ENCODE measurements at places on chromosomes 6 and 20. TPM values are rescaled to one million over a fixed set of nuclear protein-coding genes. Genes with fewer than 3 reads are reported as not detected.
A peak's percentile ranks its signal among the peaks of the same experiment; 100 is the strongest.

GRCh38 chr6:42933205-42933604 lies 3.9 kb downstream of the CNPY3 start:
- DNase-seq = no peak

DNA sequence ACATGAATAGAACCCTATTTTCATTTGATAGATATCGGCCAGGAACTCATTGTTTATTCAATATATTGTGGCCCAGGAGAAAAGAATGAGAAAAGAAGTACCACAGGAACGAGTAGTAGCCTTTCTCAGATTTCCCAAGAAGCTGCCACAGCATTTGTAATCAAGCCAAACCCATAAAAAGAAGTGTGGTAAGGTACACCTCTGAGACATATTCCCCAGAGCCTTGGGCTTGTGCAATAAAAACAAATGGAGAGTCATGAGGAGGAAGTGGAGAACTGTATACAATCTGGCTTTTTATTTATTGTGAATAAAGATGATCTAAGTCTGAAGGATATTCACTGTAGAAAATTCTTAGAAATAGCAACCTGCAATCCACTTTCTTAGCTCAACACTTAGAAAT lies 36.7 kb downstream of the KIF6 start:
- DNase-seq = no peak

TMEM217 gene
- 1.2 TPM for total RNA-seq

DNA sequence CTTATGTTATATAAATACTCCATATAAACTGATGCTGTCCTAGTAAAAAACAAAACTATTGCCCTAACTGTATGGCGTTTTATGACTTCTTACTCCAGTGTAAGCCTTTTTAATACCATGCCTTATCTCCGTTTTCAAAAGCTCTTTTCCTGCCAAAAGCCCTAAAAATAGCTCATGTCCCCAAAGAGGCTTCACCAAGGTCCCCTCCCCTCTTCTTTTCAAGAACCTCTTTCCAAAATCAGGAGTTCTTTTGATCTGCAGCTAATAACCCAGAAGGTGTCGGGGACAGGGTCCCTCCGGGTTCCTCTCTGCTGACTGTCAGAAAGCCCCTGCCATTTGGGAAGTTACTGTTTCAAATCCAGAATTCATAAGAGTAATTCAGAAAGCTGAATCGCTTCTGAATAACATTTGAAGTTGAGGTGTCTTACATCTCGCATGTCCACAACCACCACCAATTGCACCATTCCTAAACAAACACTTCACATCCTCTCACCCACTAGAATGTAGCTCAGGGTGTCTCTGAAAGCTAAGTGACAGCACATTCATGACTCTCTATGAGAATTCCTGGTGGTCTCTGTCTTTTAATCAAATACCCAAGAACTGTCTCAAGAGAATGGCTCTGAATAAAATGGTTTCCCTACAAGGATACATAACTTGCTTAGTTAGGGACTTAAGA lies 13.3 kb downstream of the TASP1 start:
- no peak for DNase-seq

DNA sequence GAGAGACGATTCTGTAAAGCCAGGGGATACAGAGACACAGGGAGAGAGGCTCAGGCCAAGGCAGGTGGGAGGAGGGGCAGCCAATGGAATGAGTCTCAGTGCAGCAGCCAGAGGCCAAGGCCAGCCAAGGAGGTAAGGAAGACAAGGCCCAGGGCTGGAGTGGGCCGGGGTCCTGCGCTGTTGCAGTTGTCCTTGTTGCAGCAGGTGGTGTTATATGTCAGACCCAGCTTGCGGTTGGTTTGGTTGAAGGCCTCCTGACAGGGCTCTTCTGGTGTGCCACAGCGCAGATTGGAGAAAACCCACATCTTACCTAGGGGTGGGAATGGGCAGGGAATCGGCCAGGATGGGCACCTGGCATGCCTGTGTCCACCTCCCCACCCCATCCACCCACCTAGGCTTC lies 2.5 kb downstream of the LY6G6C start:
- no peak for DNase-seq

GRCh38 chr6:168179133-168179532 lies 100.1 kb upstream of the FRMD1 start:
- peak; percentile 32 for DNase-seq

DNA sequence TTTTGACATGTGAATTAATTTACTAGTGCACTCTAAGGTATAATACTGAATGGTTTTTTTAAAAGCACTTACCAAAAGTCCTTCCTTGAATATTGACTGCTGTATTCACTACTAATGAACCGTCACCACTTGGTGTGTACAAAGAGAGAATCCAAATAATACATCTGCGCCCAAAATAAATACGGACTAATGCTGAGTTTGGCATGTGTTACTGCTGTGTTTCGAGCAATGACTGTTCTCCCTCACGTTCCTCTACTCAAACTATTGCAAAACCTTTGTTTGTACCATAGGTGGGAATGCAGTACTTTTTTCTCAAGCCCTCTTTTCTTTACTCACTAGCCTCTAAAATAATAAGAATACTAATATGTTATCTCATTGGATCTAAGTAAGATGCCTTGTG lies 305.5 kb downstream of the QKI start:
- DNase-seq = no peak

DNA sequence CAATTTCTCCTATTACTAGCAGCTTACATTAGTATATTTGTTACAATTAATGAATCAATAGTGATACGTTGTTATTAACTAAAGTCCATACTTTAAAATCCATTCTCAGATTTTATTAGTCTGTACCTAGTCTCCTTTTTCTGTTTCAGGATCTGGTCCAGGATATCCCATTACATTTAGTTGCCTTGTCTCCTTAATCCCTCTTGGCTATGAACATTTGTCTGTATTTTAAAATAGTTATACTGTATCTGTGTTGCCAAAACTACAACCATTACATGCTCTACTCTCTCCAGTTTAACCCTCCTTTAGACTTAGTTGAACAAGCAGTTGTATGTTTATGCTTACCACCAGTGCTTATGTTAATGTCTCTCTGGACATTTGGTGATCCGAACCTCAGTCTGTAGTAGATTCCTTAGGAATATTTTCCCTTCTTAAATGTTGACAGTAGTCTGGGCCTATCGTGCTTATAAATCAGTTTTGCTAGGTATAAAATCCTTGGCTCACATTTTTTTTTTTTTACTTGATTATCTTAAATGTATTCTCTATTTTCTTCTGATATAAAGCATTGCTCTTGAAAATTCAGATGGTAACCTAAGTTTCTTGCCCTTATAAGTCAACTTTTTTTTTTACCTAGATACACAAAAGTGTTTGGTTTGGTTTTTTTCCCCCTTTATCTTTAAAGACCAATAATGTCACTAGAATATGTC lies 12.2 kb downstream of the ALDH5A1 start:
- no peak for DNase-seq

- no peak for DNase-seq
Observed at GRCh38 chr6:15430931-15431405, 185.1 kb downstream of the JARID2 start.

NT5DC1 gene
- 41.6 TPM for total RNA-seq

BPIFA1 gene
- not detected for total RNA-seq

DNA sequence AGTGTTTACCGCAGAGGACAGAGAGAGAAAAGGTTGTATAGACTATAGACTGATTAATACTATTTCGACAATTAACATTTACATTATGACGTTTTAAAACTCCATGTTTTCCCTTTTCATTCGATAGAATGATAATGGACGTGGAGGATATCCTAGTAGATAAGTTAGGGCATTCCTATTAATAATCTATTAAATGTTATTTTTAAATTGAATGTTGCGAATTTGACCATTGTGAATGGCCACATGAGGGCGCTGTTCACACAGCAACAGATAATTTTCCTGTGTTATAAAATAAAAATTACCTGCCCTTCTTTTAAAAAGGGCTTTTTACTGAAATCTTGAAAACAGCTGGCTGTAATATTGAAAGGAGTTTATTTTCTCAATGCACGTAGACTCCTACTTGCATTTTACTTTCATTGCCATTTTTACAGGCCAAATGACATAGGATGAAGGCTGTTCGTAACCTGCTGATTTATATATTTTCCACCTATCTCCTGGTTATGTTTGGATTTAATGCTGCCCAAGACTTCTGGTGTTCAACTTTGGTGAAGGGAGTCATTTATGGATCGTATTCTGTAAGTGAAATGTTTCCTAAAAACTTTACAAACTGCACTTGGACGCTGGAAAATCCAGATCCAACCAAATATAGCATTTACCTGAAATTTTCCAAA lies 3.3 kb downstream of the ADGRB3 start:
- no peak for DNase-seq

- DNase-seq = no peak
Observed at GRCh38 chr6:37477191-37477590, 22.5 kb downstream of the CCDC167 start.

- DNase-seq = no peak
Observed at GRCh38 chr6:132937466-132937906, 123.1 kb downstream of the RPS12 start.

DNA sequence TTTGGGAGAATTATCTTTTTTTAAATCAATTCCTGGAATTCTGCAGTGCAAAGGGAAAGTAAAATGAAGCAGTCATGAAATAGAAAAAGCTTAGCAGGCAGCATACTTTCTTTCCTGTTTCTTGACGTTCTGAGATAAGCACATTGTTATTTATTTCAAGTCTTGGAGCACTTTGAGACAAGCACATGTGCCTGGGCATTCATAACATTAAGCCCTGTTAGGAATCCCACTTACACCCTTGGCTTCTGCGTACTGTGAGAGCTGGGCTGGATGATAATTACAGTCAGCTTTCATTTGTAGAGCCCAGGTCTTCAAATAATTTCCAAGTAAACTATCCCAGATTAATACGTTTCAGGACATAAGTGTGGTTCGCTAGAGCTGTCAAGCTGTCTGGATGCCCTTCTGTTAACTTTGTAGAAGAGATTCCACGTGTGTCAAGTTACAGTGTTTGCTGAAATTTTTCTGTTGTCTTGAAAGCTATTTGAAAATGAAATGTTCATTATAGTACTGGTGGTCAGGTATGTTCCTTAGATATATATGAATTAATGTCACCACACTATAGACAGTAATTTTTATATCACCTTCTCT lies 8.9 kb downstream of the FARS2 start:
- no peak for DNase-seq

STK4 gene
- 53.3 TPM for total RNA-seq

DNA sequence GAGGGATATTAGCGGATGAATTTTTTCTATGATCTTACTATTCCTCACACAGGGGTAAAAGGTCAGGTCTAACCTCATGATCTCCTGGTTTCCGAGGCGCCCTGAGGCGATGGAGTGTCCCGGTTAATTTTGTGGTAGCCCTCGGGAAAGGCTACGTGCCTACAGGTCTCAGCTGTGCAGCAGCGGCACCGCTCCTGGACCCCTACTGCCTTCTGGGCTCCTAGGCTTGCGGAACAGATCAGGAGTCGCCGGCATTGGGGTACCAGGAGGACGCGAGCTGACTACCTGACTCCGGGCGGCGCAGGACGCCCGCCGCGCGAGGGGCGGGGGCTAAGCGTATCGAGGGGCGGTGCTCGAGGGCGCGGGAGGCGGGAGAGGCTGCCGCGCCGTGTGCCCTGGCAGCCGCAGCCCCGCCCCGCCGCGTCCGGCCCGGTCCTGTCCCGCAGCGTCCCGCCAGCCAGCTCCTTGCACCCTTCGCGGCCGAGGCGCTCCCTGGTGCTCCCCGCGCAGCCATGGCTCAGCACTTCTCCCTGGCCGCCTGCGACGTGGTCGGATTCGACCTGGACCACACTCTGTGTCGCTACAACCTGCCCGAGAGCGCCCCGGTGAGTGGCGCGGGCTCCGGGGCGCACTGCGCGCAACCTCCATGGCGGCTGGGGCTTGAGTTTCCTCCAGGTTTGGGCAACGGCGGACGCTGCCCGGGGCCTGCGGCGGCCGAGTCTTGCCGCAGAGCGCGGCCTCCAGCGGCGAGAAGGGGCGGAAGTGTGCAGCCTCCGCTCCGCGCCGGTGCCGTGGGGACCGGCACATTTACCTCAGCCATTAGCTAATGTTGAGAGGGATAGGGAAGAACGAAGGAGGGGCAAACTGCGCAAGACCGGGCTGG lies at the start of gene NT5DC1:
NT5DC1 (plus strand) TSS at position 435 of the 883 bp plus-strand sequence; CDS start at position 513, 78 bp downstream.
- peak; percentile 88 for DNase-seq

DNA sequence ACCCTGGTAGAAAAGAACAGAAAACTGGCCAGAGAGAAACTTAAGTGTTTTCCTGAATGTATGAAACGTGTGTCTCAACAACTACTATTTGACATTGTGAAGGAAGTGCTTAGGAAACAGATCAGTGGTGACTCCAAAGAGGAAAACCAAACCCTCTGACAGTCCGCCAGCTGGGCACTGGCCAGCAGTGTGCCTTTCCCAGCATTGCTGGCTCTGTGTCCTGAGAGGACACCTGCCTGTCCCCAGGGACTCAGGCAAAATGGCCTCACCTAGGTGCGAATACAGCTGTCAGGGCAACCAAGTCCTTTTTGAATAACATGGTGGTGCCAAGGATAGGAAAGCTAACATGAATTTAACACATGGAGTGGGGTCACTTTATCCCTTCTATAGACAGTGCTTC lies 72.5 kb downstream of the NDUFAF5 start:
- no peak for DNase-seq

LAMA2 gene
- 43.4 TPM for total RNA-seq

DNA sequence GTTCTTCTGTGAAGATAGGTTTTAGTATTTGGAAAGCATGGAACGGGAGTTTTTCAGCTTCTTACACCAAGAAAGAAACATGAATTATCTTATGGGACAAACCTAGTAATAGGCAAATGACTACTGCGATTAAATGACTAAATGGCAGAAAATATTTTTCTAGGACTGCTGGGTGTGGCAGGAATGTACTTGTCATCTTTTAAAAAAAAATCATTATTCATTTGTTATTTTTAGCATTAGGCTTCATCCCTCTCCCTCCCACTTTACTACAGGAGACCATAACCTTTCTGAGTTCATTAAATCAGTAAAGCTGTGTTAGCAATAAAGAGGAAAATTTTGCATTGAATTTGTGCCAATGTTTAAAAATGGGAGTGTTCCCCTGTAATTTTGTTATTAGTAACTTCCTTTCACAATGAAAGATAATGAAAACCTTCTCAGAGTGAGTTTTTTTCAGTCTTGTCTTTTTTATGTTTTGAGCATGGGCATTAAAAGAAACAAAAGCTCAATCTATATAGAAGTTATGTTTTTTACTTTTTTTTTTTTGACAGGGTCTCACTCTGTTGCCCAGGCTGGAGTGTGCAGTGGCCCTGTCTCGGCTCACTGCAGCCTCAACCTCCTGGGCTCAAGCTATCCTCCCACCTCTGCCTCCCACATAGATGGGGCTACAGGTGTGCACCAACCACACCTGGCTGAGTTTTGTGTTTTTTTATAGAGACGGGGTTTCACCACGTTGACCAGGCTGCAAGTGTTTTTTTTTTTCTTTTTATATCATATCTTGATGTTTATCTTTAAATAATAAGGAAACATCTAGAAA lies 105.6 kb upstream of the CLDN20 start:
- DNase-seq = no peak

GRCh38 chr6:30060606-30061091 lies 416 bp upstream of the POLR1H start:
- no peak for DNase-seq

- no peak for DNase-seq
Observed at GRCh38 chr6:73774311-73774774, 78.3 kb downstream of the CD109 start.

Measured in ureter (tissue), 1 donor.